ENCODE measurements at places on chromosomes 1 and 21.

- H3K27me3 ChIP-seq, result no peaks in the 10 kb centered on the region
- no peak overlapping the region for H3K4me3 ChIP-seq
- H3K36me3 ChIP-seq, result no peaks in the 10 kb centered on the region
These were observed 62.2 kb downstream of the NOS1AP start for GRCh38 chr1:162131400-162132321.

DNA sequence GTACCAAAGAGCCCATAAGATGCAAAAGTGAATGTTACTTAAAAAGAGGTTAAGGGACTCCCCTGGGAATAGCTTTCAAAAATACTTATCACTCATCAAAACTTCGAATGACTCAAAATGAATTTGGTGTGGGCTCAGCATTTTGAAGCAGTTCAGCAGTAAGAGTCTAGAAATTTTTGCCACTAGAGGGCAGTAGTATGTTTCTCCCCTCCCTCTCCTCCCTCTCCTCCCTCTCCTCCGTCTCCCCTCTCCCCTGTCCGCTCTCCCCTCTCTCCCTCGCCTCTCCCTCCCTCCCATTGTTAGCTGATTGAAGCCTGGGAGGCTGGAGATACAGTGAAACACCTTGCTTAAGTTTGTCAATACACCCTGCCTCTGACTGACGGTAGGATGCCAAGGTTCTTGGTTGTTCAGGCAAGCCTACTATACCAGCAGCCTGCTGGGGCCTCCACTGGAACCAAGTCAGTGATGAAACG lies 70.8 kb upstream of the TENT5C start:
- H3K36me3 ChIP-seq, result no peaks in the 10 kb centered on the region
- no peak overlapping the region for H3K4me3 ChIP-seq
- H3K27ac ChIP-seq, result no peak overlapping the region
- peak; percentile 61 for DNase-seq
- H3K27me3 ChIP-seq, result no peaks in the 10 kb centered on the region

- no peak overlapping the region for H3K4me3 ChIP-seq
- H3K36me3 ChIP-seq, result no peaks in the 10 kb centered on the region
- H3K27me3 ChIP-seq, result no peaks in the 10 kb centered on the region
- H3K27ac ChIP-seq, result no peak overlapping the region
These were observed 121.0 kb downstream of the TMEM53 start for GRCh38 chr1:44553127-44553758.

- no peak for DNase-seq
- no peak overlapping the region for H3K4me3 ChIP-seq
- no peaks in the 10 kb centered on the region for H3K36me3 ChIP-seq
- no peaks in the 10 kb centered on the region for H3K27me3 ChIP-seq
- no peak overlapping the region for H3K27ac ChIP-seq
- H3K4me1 ChIP-seq, result no peaks in the 10 kb centered on the region
These were observed 340.0 kb upstream of the DUSP10 start for GRCh38 chr1:222081859-222082258.

- peak overlapping the region; percentile 56 for H3K27ac ChIP-seq
- H3K27me3 ChIP-seq, result no peaks in the 10 kb centered on the region
- H3K4me1 ChIP-seq, result peaks cover 24% of the 10 kb centered on the region
- H3K4me3 ChIP-seq, result peak overlapping the region; percentile 83
These were observed 758 bp upstream of the ATAD3B start for GRCh38 chr1:1470626-1471388.

GRCh38 chr21:33883118-33883517 lies 32.5 kb downstream of the ATP5PO start:
- H3K36me3 ChIP-seq, result no peaks in the 10 kb centered on the region
- no peaks in the 10 kb centered on the region for H3K27me3 ChIP-seq
- no peaks in the 10 kb centered on the region for H3K4me1 ChIP-seq
- H3K27ac ChIP-seq, result no peak overlapping the region
- DNase-seq, result no peak
